ENCODE measurements at places on chromosomes 12 and 14. TPM values are rescaled to one million over a fixed set of nuclear protein-coding genes. Genes with fewer than 3 reads are reported as not detected.
A peak's percentile ranks its signal among the peaks of the same experiment; 100 is the strongest.

DNA sequence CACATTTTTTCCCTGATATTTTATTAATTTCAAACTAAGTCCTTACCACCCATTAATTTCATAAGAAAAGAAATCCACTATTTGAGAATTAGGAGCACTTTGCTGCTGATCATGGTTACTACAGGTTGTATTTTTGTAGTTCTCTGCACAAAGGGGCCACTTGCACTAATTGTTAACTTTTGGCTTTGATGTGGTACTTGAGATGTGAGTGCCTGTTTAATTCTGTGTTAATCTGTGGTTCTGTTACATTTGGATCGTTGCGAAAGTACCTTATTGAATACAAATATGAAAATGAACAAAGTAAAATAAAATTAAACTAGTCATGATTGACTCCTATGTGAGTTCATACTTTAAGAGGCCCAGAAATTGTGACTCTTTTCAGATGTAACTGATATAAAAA, 374.9 kb upstream of the RGS6 start:
- H3K4me1 ChIP-seq: peaks cover 14% of the 10 kb centered on the region
- H3K36me3 ChIP-seq: no peaks in the 10 kb centered on the region
- DNase-seq: no peak

GRCh38 chr14:81070511-81070910, 115.1 kb downstream of the TSHR start:
- H3K4me3 ChIP-seq: no peak overlapping the region
- no peak overlapping the region for H3K27ac ChIP-seq
- no peak for DNase-seq
- no peaks in the 10 kb centered on the region for H3K4me1 ChIP-seq

DNA sequence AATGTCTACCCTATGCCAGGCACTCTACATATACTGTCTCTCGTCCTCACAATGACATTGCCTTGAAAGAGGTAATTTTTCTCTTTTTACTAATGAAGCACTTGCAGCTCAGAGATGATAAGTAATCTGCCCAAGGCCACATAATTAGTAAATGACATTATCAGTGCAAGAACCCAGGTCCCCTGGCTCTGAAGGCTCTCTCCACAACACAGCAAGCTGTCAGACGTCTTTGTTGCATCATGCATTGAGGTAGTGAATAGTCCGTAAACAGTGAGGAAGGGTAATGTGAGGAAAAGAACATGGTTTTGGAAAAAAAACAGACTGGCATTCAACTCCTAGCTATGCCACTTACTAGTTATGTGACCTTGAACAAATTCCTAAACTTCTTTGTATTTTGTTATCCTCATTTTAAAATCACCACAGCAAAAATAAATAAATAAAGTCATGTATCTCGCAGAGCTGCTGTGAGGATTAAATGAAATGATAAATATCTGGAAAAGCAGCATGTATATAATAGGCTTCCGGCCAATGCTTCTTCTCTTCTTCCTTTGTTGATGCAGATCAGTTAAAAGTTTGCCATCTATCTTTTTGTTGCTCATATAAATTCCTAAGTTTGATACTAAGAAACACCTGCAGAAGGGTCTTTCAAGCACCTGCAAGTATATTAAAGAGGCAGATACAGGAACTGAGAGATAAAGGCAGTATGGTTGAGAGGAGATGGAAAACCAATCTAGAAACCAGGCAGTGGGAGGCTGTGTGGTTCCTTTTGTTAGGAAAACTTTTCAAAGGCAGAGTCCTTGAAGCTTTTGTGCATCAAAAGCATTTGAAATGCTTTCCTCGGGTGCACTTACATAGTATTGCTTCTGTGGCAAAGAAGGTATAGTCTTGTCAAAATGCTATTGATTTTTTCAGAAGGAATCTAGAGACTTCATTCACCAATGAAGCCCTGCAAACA, 82.8 kb downstream of the BTG1 start:
- no peaks in the 10 kb centered on the region for H3K27me3 ChIP-seq
- no peak overlapping the region for H3K4me3 ChIP-seq
- H3K36me3 ChIP-seq: no peaks in the 10 kb centered on the region

- H3K4me1 ChIP-seq: no peaks in the 10 kb centered on the region
- no peak for DNase-seq
- H3K4me3 ChIP-seq: no peak overlapping the region
- no peak overlapping the region for H3K27ac ChIP-seq
- no peaks in the 10 kb centered on the region for H3K27me3 ChIP-seq
Measured at GRCh38 chr14:52856139-52856538, 64.7 kb upstream of the GNPNAT1 start.

DNA sequence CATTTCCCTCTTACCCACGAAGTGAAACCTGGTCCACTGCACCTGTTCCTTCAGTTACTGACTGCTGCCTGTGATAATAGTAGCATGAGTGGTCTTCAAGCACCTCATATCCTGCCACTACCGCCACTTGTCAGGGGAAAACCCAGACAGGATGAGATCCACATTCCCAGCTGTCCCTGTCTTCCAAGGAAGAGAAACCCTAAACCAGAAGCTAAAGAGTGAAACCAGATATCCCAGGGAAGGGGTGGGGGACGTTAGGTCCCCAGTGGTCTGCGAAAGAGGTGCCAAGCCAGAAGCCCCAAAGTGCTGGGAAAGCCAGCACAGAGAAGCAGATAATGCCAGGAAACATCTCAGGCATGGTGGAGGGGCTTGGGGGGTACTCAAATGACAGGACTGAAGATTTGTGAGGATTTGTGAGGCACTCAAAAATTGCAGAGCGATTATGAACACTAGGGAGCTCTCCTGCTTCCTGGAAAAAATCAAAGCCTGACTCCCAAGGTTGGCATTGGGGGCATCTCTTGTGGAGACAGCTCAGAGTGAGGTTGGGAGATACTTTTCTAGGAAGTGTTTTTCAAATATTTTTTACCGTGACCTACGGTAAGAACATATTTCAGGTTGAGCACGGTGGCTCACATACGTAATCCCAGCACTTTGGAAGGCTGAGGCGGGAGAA, 77.9 kb downstream of the TMEM30B start:
- H3K27me3 ChIP-seq: no peaks in the 10 kb centered on the region
- no peaks in the 10 kb centered on the region for H3K36me3 ChIP-seq
- H3K4me1 ChIP-seq: no peaks in the 10 kb centered on the region
- no peak overlapping the region for H3K4me3 ChIP-seq
- no peak overlapping the region for H3K27ac ChIP-seq

GRCh38 chr12:26279091-26279490, 83.7 kb downstream of the SSPN start:
- H3K27me3 ChIP-seq: no peaks in the 10 kb centered on the region
- no peak overlapping the region for H3K27ac ChIP-seq
- H3K4me1 ChIP-seq: peaks cover 20% of the 10 kb centered on the region
- no peaks in the 10 kb centered on the region for H3K36me3 ChIP-seq
- no peak overlapping the region for H3K4me3 ChIP-seq

DNA sequence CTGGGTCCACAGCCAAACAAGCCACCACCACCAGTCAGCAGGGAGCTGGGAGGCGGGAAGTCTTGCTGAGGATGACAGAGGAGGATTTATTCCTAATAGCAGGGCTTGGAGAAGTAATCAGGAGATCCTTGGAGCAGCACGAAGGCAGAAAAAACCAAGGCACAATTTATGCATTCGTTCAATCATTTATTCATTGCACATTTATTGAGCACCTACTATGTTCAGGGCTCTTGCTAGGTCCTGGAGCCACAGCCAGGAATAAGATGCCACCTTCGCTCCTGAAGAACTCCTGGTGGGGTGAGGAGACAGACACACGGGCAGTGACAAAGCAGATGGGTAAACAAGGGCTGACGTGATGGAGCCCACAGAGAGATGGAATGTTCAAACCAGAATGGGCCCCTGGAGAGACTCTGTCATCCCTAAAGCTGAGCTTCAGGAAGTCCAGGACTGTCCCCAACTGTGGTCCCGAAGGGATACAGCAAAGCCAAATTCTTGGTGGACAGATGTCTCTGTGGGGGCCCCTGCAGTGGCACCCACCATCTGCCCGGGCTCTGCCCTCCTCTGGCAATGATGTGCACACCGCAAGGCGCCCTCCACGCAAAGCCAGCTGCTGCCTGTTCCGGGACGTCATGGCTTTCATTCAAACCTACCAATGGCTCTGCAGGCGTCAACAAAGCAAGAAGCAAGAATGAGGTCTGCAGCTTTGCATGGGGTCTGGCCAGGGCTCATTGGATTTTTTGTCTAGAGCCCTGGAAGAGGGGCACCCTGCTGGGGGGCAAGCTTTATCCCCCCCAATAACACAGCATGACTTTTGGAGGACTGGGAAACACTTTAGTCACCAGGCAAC, 3.0 kb upstream of the TESC start:
- no peak overlapping the region for H3K4me3 ChIP-seq
- peak; percentile 17 for DNase-seq
- no peaks in the 10 kb centered on the region for H3K27me3 ChIP-seq
- H3K4me1 ChIP-seq: peaks cover 16% of the 10 kb centered on the region

DNA sequence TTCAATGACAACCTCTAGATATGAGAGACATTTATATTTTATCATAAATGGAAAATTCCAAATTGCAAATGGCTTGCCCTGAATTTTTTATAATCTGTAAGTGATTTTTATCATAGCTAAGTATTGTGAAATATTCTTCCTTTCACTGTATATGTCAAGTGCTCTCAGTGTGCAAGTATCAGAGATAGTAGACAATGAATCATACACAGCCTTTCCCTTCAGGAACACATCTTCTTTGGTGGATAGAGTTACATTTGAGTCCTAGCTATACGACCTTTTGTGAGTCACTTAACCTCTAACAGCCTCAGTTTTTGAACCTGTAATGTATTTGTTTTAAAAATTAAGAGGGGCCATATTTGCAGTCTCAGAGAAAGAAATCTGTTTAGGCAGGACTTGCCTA, 350.7 kb upstream of the SEL1L start:
- no peaks in the 10 kb centered on the region for H3K36me3 ChIP-seq
- H3K27ac ChIP-seq: no peak overlapping the region
- no peak overlapping the region for H3K4me3 ChIP-seq
- no peak for DNase-seq
- no peaks in the 10 kb centered on the region for H3K27me3 ChIP-seq
- no peaks in the 10 kb centered on the region for H3K4me1 ChIP-seq

DNA sequence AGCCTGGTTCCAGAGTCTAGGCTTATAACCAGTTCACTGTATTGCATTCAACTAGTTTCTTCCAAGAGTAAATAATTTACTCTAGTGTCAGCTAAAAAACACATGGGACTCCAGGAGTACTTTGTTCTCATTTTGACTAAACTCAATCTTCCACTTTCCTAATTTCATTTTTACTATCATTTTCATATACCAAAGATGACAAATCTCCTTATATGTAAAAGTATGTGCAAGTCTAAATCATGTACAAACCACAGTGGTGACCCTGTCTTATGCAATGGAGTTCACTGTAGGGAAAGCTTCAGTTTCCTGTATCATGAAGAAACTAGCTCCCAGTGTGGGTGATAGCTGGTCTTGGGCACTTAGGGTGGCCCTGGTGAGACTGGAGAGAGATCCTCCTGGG, 151.6 kb downstream of the HELB start:
- no peak for DNase-seq
- H3K27me3 ChIP-seq: no peaks in the 10 kb centered on the region
- no peak overlapping the region for H3K27ac ChIP-seq
- H3K4me3 ChIP-seq: no peak overlapping the region
- no peaks in the 10 kb centered on the region for H3K36me3 ChIP-seq

DNA sequence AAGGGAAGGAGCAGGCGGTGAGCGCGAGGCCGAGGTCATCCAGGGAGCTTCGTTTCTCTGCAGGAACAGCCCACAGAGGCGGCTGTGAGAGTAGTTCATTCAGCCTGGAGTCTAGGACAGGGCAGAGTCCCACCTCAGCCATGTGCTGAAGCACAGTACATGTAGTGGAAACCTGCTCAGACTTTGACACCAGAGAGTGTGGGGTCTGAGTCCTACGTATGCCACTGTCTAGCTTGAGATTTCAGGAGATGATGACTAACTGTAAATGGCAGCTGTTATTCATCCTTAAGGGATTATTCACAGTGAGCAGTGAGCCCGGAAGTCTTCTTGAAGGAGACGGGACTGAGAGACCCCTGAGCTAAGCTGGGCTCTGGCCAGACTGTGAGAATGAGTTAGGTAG, 938 bp upstream of the SLC6A13 start:
- no peaks in the 10 kb centered on the region for H3K4me1 ChIP-seq
- H3K4me3 ChIP-seq: no peak overlapping the region
- no peaks in the 10 kb centered on the region for H3K27me3 ChIP-seq
- no peak for DNase-seq
- no peaks in the 10 kb centered on the region for H3K36me3 ChIP-seq

GRCh38 chr12:8969861-8970411, 19.4 kb upstream of the KLRG1 start:
- no peak for DNase-seq
- H3K4me3 ChIP-seq: no peak overlapping the region
- no peak overlapping the region for H3K27ac ChIP-seq
- no peaks in the 10 kb centered on the region for H3K36me3 ChIP-seq
- no peaks in the 10 kb centered on the region for H3K4me1 ChIP-seq

GRCh38 chr12:64413884-64414283, 9.7 kb downstream of the XPOT start:
- no peak for DNase-seq
- H3K4me1 ChIP-seq: peaks cover under 1% of the 10 kb centered on the region
- peaks cover 37% of the 10 kb centered on the region for H3K36me3 ChIP-seq
- H3K27me3 ChIP-seq: no peaks in the 10 kb centered on the region
- no peak overlapping the region for H3K27ac ChIP-seq
- H3K4me3 ChIP-seq: no peak overlapping the region

GRCh38 chr14:77593501-77593961, 22.9 kb downstream of the SPTLC2 start:
- H3K4me1 ChIP-seq: peaks cover 31% of the 10 kb centered on the region
- no peaks in the 10 kb centered on the region for H3K27me3 ChIP-seq
- no peak overlapping the region for H3K4me3 ChIP-seq
- peaks cover 14% of the 10 kb centered on the region for H3K36me3 ChIP-seq
- H3K27ac ChIP-seq: peak overlapping the region; percentile 77
- no peak for DNase-seq

DNA sequence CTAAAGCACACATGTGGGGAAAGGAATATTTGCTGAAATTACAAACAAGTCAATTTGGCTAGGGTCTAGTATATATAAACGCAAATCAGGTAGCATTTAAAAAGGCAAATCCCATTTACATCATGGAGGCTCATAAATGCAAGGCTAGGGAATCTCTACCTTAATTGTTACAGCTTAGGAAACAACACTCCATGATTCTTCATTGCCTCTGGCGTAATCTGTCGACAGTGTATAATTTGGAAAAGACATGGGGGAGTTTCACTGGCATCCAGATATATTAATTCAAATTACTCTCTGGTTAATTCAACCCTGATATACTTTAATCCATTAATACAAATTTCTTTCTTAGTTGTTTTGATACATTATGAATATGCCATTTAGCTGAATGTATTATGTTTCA, 1630.2 kb upstream of the FLRT2 start:
- H3K4me1 ChIP-seq: no peaks in the 10 kb centered on the region
- no peak overlapping the region for H3K4me3 ChIP-seq
- H3K36me3 ChIP-seq: no peaks in the 10 kb centered on the region
- no peak overlapping the region for H3K27ac ChIP-seq

DNA sequence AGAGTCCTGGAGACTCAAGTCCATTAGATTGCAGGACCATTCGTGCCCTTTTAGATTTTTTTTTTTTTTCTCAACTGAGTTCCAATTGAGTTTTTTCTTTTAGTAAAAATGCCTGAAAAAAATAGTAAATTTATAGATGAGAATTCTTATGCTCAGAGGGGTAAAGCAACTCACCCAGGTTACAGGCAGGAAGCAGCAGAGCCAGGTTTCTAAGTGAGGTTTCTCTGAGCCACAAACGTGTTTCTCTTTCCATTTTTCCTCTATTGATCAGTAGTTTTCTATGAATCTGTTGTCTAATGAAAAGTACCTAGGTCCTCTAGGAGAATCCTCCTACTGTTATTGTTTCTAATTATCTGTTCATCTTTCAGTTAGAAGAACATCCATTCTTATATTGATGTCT, 66.4 kb upstream of the C12orf71 start:
- H3K4me1 ChIP-seq: no peaks in the 10 kb centered on the region
- no peaks in the 10 kb centered on the region for H3K36me3 ChIP-seq
- no peak for DNase-seq
- H3K27ac ChIP-seq: no peak overlapping the region
- no peak overlapping the region for H3K4me3 ChIP-seq

The FITM1 gene
- 0.88 TPM for total RNA-seq

The CLEC4C gene
- not detected for total RNA-seq

The TESPA1 gene
- total RNA-seq: 3.4 TPM

The COL2A1 gene
- total RNA-seq: 0.34 TPM
